H9 (cell line): ENCODE measurements at places on chromosomes 3 and 15.
A peak's percentile ranks its signal among the peaks of the same experiment; 100 is the strongest.

DNA sequence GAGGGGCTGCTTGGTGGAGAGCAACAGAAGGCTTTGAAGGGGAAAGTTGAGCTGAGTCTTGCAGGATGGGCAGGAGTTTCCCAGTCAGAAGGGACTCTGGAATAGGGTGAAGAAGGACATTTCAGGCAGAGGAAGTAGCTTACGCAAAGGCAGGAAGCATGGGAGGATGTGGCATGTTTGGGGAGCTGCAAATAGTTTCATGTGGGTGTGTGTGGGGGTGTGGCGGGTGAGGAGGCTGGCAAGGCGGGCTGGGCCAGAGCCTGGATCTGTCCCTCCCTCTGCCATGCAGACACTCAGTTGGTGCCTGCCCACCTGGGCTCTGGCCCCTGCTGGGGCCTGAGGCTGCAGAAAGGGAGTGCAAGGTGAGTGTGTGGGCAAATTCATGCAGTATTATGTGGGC, 10.4 kb downstream of the TEX264 start:
- H3K4me3 ChIP-seq: no peak overlapping the region
- H3K27me3 ChIP-seq: no peaks in the 10 kb centered on the region
- no peak overlapping the region for H3K27ac ChIP-seq
- H3K4me1 ChIP-seq: no peaks in the 10 kb centered on the region; the same call in 1 of the 2 replicates
- DNase-seq: no peak
- H3K36me3 ChIP-seq: peaks cover 8% of the 10 kb centered on the region

DNA sequence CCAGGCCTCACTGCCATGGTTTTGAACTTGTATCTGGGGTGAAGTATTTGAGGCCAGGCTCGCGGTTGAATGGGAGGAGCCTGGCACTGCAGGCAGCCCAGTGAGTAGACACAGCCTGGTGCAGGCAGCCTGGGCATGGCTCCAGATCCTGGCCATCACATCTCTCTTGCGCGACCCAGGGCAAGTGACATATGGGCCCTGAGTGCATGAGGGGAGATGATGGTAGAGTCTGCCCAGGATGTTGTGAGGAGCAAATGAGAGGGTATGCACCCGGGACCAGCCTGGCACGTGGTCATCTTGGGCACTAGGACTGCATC, 103.5 kb downstream of the TBC1D2B start:
- no peak for DNase-seq
- no peak overlapping the region for H3K27ac ChIP-seq
- no peak overlapping the region for H3K4me3 ChIP-seq
- H3K27me3 ChIP-seq: no peaks in the 10 kb centered on the region
- H3K36me3 ChIP-seq: no peaks in the 10 kb centered on the region

DNA sequence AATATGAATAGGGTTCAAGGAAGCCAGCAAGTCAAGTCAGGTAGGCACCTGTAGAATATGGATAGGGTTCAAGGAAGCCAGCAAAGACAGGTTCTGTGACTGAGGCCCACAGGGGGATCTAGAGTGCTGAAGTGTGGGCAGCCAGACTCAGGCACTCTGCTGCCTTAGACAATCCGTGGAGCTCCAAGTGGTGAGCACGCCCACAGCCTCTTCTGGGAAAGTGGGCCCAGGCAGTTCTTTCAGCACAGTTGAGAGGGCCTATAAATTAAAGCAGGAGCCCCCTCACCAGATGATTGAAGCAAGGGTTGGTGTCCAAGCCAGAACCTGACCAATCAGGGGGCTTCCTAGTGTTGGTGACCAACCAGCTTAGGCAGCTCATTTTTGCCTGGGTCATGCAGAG, 51.0 kb downstream of the ANP32A start:
- no peaks in the 10 kb centered on the region for H3K36me3 ChIP-seq
- no peak overlapping the region for H3K27ac ChIP-seq
- DNase-seq: no peak
- H3K27me3 ChIP-seq: no peaks in the 10 kb centered on the region; the same call in 1 of the 2 replicates
- H3K4me1 ChIP-seq: no peaks in the 10 kb centered on the region
- H3K4me3 ChIP-seq: no peak overlapping the region

- DNase-seq: no peak
- H3K4me1 ChIP-seq: no peaks in the 10 kb centered on the region
- no peak overlapping the region for H3K4me3 ChIP-seq
- no peaks in the 10 kb centered on the region for H3K27me3 ChIP-seq
- H3K27ac ChIP-seq: no peak overlapping the region
- no peaks in the 10 kb centered on the region for H3K36me3 ChIP-seq
These were observed 453.1 kb downstream of the GBE1 start for GRCh38 chr3:81308306-81308705.

- no peak overlapping the region for H3K4me3 ChIP-seq
- H3K27me3 ChIP-seq: no peaks in the 10 kb centered on the region
- H3K27ac ChIP-seq: no peak overlapping the region
- no peaks in the 10 kb centered on the region for H3K36me3 ChIP-seq
- H3K4me1 ChIP-seq: 0 out of 2 replicates have a peak, but pooled peaks cover under 1% of the 10 kb centered on the region
These were observed 5.0 kb downstream of the SUCNR1 start for GRCh38 chr3:151878465-151878864.

DNA sequence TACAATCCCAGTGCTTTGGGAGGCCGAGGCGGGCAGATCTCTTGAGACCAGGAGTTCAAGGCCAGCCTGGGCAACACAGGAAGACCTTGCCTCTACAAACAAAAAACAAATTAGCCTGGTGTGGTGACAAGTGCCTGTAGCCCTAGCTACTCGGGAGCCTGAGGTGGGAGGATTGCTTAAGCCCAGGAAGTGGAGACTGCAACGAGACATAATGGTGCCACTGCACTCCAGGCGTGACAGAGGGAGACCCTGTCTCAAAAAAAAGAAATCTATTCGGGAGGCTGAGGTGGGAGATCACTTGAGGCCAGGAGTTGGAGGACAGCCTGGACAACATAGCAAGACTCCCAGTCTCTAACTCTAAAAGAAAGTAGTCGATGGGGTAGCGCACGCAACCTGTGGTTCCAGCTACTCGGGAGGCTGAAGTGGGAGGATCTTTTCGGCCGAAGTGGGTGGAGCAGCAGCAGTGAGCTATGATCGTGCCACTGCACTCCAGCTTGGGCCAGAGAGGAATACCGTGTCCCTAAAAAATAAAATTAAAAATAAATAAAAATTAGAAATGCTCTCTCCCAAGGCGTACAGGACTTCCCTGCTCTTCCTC, 775 bp downstream of the C3orf33 start:
- no peak overlapping the region for H3K27ac ChIP-seq
- H3K36me3 ChIP-seq: peaks cover 11% of the 10 kb centered on the region
- H3K27me3 ChIP-seq: no peaks in the 10 kb centered on the region
- H3K4me3 ChIP-seq: peak overlapping the region; percentile 85

DNA sequence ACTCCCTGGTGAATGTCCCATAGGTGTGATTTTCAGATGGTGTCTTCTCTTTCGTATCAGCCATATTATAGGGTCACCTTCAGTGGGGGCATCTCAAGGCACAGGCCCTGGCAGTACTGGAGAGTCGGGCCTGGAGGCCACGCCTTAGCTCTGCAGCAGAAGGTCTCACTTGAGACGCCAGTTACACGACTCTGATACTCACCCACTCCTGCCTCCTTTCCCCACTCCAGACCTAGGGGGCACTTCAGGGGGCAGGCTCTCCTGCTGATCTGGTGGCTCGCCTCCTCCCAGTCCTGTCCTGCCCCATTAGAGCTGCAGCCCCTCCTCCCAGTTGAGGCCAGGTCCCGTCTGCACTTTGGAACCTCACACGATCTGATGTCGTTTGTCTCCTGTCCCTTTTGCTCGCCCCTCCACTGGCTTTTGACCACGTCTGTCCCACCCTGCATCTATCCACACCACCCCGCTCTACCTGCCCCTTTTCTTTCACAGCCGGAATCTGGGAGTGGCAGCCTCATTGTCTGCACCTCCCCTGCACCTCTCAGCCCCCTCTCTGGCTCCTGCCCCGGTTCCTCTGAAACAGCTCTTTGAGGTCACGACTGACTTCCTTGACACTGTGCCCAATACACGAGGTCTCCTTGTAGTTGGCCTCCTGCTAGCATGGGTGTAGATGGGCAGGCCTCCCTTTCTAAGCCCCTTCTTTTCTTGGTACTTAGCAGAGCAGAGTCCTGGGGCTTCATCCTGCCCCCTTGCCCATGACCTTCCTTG, 181.9 kb downstream of the NSMCE3 start:
- H3K27me3 ChIP-seq: no peaks in the 10 kb centered on the region
- DNase-seq: no peak
- no peak overlapping the region for H3K27ac ChIP-seq
- H3K36me3 ChIP-seq: peaks cover 6% of the 10 kb centered on the region
- H3K4me3 ChIP-seq: no peak overlapping the region

DNA sequence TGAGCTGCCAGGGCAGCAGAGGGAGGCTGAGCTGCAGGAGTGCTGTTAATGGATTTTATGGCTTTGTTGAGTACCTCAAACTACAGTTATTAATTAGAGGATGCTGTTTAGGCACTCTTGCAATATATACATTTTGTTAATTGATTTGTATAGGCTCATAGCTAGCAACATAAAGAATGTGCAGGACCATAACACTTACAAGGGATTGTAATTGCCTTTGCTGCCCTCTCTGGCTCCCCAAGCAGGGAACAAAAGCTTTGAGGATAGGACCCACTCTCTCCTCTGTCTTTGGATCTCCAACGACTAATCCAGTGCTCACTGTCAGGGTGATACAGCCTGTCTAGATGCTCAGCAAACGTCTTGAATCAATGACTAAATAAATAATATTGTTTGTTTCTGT, 1.2 kb upstream of the CLSTN2 start:
- peaks cover 15% of the 10 kb centered on the region for H3K27me3 ChIP-seq
- DNase-seq: no peak
- no peak overlapping the region for H3K4me3 ChIP-seq
- no peaks in the 10 kb centered on the region for H3K4me1 ChIP-seq

- no peaks in the 10 kb centered on the region for H3K4me1 ChIP-seq
- H3K27me3 ChIP-seq: no peaks in the 10 kb centered on the region
- DNase-seq: no peak
- no peak overlapping the region for H3K27ac ChIP-seq
These were observed 365.3 kb downstream of the MCTP2 start for GRCh38 chr15:94596707-94597106.

GRCh38 chr3:127233371-127233770, 40.4 kb downstream of the PRR23E start:
- no peak overlapping the region for H3K4me3 ChIP-seq
- peaks cover 5% of the 10 kb centered on the region for H3K36me3 ChIP-seq
- H3K4me1 ChIP-seq: no peaks in the 10 kb centered on the region
- H3K27me3 ChIP-seq: no peaks in the 10 kb centered on the region

- DNase-seq: peak; percentile 80
- H3K4me1 ChIP-seq: no peaks in the 10 kb centered on the region
- H3K4me3 ChIP-seq: no peak overlapping the region
- no peak overlapping the region for H3K27ac ChIP-seq
- no peaks in the 10 kb centered on the region for H3K27me3 ChIP-seq
These were observed 13.4 kb downstream of the HACD2 start for GRCh38 chr3:123571264-123571972.

- no peaks in the 10 kb centered on the region for H3K27me3 ChIP-seq
- H3K4me3 ChIP-seq: no peak overlapping the region
- H3K36me3 ChIP-seq: no peaks in the 10 kb centered on the region
These were observed 368.0 kb downstream of the MFSD1 start for GRCh38 chr3:159169828-159170227.

DNA sequence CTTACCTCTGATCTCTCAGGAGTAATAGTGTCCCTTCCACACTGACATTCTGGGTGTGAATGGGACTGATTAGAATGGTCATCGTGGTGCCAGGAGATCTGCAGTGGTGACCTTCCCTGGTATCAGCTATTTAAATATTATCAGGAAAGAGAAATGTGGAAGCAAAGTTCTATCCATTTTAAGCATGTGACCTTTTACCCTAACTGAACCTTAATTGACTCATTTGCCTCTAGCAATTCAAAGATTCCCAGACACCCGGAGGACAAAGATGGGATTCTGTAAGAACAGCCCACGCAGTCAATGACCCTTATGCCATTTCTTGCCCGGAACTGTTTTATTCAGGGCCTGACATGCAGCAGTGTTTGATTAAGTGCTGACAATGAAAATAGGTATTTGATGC, 10.3 kb downstream of the LIPC start:
- H3K4me1 ChIP-seq: peaks cover 3% of the 10 kb centered on the region; the same call in 1 of the 2 replicates
- no peaks in the 10 kb centered on the region for H3K36me3 ChIP-seq
- H3K27ac ChIP-seq: no peak overlapping the region

GRCh38 chr15:40256638-40257235, 17.9 kb downstream of the PAK6 start:
- H3K4me1 ChIP-seq: peaks cover 4% of the 10 kb centered on the region; the same call in 1 of the 2 replicates
- no peak overlapping the region for H3K27ac ChIP-seq
- DNase-seq: no peak
- peaks cover 2% of the 10 kb centered on the region; the same call in 1 of the 2 replicates for H3K36me3 ChIP-seq

DNA sequence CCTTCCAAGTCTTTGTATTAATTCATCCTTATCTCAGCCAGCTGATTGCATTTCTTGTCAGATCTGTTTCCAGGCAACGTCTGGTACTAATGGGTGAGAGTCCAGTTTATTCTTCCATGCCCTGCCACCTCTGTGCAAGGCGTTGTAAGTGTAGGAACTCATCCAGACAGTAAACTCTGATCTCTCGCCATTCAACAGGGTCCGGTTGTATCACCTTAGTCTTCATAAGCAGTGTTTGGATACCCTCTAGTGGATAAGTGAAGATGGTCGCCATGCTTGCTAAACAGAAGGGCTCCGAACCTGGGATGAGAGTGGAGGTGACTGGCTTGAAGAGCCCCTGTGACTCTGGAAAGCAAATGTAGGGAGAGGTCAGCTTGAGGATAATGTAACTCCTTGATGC, 51.6 kb upstream of the CMTM7 start:
- no peaks in the 10 kb centered on the region for H3K36me3 ChIP-seq
- no peak overlapping the region for H3K27ac ChIP-seq
- H3K4me3 ChIP-seq: no peak overlapping the region
- no peaks in the 10 kb centered on the region for H3K27me3 ChIP-seq
- DNase-seq: no peak
- H3K4me1 ChIP-seq: no peaks in the 10 kb centered on the region

DNA sequence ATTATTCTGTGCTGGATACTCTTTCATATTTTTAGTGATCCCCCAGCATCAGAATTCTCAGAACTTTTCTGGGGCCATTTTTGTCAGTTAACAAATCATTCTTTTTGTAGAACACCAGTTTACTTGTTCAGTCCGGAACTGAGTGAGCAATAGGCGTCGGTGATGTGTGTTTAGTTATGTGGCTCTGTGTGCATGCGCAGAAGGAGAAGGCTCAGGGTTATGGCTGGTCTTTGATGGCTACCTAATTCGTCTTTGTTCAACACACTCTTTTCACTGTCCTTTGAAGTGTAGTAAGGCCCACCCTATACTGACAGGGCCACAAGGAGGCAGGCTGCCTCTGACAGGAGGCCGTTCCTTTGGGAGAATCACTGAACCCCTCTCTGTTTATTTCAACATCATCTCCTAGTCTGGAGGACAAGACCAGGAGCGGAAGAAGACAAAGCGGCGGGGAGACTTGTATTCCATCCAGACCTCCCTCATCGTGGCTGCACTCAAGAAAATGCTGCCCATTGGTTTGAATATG, 158.2 kb upstream of the CHRM5 start:
- no peak overlapping the region for H3K27ac ChIP-seq
- H3K4me1 ChIP-seq: no peaks in the 10 kb centered on the region
- no peaks in the 10 kb centered on the region for H3K36me3 ChIP-seq
- no peaks in the 10 kb centered on the region for H3K27me3 ChIP-seq
- DNase-seq: no peak

- DNase-seq: no peak
- no peaks in the 10 kb centered on the region for H3K36me3 ChIP-seq
- H3K27ac ChIP-seq: no peak overlapping the region
- H3K27me3 ChIP-seq: no peaks in the 10 kb centered on the region
- peaks cover 25% of the 10 kb centered on the region for H3K4me1 ChIP-seq
- H3K4me3 ChIP-seq: no peak overlapping the region
These were observed 80.9 kb downstream of the TNIK start for GRCh38 chr3:171379281-171379680.

- no peaks in the 10 kb centered on the region for H3K27me3 ChIP-seq
- no peak overlapping the region for H3K4me3 ChIP-seq
- no peak overlapping the region for H3K27ac ChIP-seq
- H3K4me1 ChIP-seq: no peaks in the 10 kb centered on the region
- DNase-seq: no peak
- no peaks in the 10 kb centered on the region for H3K36me3 ChIP-seq
These were observed 38.5 kb downstream of the TPRG1 start for GRCh38 chr3:189210251-189210770.
